ENCODE measurements at places on chromosomes 16 and 17.

DNA sequence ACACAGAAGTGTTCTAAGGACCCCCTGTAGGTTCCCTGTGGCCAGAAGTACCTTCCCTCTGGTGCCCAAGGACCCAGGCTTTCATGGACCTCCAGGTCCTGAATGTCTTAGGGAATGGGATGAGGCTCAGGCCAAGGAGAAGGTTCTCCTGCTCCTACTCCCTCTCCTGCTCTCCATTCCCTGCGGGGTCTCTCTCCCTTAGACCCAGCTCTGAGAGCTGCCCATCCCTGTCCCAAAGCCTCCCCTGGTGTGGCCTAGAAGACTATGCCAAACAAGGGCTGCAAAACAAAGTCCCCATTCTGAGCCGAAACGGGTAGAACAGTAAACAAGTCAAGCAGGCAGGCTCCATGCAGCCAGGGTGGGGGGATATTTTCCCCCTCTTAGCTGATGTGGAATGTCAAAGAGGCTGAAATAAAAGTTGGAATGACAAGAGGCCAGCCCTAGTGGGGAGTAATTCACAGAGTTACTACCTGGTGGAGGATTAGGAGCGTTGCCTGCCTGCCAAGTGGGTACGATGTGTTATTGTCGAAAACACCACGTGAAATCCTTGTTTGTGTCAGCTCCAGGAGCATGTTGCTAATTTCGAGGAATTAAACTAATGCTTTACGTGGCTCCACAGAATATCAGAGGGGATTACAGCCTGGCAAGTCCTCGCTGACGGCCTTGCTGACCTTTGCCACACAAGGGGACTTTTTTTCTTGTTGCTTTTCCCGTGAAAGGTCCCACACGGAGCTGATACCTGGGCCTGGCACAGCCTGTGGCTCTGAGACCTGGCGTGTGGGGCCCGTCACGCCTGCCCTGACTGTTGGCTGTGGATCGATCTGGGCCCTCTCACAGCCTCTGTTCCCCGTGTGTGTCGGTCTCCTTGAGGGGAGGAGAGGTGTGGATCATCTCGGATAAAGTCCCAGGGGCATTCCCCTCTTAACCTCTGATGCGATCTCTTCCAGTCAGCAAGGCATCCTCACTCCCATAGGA is 2.9 kb downstream of the WFIKKN2 start:
- DNase-seq = no peak

DNA sequence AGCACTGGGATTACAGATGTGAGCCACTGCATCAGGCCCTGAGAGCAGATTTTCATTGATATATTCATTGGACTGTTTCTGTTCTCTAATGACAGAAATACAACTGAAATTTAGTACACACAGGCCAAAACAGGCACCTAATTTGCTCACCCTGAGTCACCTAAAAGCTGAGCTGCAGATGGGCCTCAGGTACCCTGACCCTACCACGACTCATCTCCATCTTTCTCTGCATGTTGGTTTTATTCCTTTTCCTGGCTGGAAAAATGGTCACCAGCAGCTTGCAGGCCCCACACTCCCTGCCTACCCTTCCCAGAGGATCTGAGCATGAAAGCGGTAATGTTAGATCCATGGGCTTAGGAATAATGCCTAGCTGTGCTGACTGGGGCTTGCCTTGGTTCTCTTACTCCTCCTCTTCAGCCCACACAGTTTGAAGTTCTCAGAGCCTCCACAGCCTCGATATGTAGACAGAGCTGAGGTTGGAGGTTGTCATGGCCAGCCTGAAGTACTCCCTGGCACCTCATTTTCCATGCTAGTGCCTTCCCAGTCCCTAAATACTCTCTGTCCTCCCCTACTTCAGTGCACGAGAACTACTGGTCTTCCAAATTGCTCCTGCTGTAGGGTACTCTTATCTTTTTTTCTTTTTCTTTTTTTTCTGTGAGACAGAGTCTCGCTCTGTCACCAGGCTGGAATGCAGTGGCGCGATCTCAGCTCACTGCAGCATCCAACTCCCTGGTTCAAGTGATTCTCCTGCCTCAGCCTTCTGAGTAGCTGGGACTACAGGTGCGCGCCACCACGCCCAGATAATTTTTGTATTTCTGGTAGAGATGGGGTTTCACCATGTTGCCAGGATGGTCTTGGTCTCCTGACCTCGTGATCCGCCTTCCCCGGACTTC is 51.1 kb downstream of the CENPV start:
- DNase-seq = no peak

GRCh38 chr17:35726127-35726952 is 5.1 kb upstream of the RASL10B start:
- no peak for DNase-seq

DNA sequence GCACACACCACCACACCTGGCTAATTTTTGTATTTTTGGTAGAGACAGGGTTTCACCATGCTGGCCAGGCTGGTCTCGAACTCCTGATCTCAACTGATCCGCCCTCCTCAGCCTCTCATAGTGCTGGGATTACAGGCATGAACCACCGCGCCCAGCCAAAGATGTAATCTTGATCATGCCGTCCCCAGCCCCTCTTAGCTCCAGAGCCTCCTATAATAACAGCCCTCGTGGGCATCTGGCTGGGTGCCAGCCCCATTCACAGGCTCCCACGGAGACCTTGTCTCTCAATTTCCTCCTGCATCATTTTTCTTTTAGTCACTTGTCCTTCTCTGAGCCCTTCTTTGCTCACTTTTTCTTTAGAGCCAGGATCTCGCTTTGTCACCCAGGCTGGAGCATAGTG is 94.2 kb downstream of the KATNIP start:
- DNase-seq = no peak

GRCh38 chr16:31888735-31889134 is 15.1 kb downstream of the ZNF267 start:
- no peak for DNase-seq

GRCh38 chr17:1280652-1281051 is 1.2 kb downstream of the TRARG1 start:
- no peak for DNase-seq

GRCh38 chr16:50266337-50267091 is at the start of gene ADCY7:
Gene ADCY7 (plus strand): TSS chr16:50266551. CDS start chr16:50288180, 21,629 bp downstream.
- peak; percentile 87 for DNase-seq

DNA sequence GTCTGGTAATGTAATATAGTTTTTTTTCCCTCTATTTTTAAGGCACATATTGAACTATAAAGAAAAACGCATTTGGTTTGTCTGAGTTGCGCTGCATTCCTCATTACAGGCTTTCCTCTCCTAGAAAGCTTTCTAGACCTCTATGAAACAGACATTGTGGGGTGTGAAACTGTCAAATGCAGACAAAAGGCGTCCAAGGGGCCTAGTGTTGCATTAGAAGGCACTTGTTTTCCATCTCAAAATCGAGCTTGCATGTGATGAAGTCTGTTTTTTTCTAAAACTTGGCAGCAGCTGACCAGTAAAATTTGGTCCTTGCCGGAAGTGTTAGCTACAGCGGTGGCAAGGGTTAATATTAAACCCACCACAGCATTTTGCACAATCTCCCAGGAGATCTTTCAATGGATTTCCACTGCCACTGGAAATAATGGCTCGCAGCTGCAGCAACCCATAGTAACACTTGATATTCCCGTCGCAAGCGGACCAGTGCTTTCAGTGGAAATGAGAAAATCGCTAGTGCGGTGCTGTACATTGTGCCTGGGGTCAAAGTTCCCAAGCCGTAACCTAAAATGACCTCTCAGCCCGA is 602.6 kb downstream of the KCNJ2 start:
- DNase-seq = no peak

GRCh38 chr17:68247445-68248198 is at the start of gene AMZ2:
Gene AMZ2 (plus strand): TSS chr17:68248043. CDS start chr17:68250188, 2,145 bp downstream.
- DNase-seq = peak; percentile 97

DNA sequence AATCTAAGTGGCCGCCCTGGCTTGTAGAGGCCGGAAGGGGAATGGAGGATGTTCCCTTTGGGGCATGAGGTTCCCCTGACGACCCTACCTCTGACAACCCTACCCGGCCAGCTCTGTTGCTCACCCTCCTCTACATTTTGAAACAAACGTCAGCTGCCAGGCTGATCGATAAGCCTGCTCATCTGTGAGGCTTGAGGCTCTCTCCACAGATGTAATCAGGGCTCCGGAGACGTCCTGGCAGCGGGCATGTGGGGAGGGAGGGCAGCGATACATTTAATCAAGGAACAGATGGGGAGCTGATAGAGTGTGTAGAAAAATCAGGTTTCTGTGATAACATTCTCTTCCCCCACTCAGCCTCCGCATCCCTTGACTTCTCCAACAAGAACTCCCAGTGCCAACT is 212.3 kb upstream of the SDK2 start:
- no peak for DNase-seq

GRCh38 chr17:60526726-60527125 is 684 bp upstream of the APPBP2 start:
- DNase-seq = no peak

DNA sequence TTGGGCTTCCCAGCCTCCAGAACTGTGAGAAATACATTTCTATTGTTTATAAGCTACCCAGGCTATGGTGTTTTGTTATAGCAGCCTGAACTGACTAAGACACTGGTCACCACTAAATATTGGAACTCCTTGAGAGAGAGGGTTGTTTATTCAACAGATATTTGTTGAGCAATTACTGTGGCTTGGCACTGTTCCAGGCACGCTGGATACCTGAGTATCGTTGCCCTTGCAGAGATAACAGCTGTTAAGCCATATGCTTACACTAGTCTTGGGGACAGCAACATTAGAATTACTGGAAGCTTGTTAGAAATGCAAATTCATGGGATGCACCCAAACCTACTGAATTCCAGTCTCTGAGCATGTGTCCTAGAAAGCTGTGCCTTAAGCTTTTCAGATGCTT is 230.7 kb downstream of the HS3ST4 start:
- no peak for DNase-seq

GRCh38 chr16:59988591-59988990 is 1254.5 kb upstream of the GOT2 start:
- no peak for DNase-seq

DNA sequence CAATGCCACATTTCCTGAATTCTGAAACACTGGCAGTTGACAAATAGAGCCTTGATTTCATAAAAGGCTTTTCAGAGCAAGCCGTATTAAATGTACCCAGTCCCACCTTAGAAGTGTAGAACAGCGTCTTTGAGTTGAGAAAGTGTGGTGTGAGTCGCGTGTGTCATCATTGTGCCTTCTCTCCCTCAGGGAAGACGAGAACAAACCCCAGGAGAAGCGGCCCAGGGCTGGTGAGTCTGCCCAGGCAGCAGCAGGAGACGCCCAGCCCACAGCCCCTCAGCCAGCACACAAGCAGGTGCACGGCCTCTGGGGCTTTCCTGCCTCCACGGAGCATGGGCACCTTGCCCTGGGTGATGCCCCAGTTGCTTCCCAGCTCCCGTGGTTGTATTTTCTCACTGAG is 34.0 kb downstream of the CIBAR2 start:
- DNase-seq = no peak

GRCh38 chr17:82244413-82245133 is 15.7 kb downstream of the SLC16A3 start:
- no peak for DNase-seq

GRCh38 chr16:14672403-14672971 is 21.6 kb downstream of the PLA2G10 start:
- DNase-seq = no peak

DNA sequence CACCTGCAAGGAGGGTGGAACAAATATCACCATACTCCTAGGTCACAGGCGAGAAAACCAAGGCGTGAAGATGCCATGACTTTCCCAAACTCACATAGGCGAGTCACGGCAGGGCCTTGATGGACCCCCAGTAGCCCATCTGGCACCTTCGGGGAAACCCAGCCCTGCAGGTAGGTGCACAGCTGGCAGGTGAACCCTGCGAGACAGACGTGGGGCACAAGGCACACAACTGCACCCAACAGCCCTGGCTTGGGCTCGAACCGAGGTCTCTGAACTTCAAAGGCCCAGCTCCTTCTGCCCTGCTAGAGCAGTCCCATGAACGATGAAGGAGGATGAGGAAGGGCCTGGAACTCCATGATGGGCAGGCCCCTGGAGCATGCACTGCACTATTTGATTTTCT is 77.6 kb upstream of the DNAJA2 start:
- no peak for DNase-seq

DNA sequence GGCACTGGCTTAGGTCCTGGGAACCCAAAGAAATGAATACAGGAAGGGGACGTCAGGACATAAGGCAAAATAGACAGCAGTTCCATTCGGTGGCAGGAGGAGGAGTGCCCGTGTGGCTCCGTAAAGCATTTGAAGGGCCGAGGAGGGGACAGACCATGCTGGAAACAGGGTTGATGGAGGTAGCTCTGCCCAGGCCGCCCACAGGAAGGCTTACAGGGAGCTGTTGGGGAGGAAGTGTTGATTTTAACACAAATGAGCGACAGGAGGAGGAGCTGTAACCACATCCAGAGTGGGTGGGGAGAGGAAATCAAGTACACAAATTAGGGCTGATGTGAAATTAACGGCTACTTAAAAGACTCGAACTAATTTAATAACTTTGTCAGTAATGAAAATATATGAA is 54.6 kb downstream of the RBFOX3 start:
- peak; percentile 34 for DNase-seq

GRCh38 chr17:17701112-17701511 is 19.9 kb downstream of the RAI1 start:
- DNase-seq = no peak

DNA sequence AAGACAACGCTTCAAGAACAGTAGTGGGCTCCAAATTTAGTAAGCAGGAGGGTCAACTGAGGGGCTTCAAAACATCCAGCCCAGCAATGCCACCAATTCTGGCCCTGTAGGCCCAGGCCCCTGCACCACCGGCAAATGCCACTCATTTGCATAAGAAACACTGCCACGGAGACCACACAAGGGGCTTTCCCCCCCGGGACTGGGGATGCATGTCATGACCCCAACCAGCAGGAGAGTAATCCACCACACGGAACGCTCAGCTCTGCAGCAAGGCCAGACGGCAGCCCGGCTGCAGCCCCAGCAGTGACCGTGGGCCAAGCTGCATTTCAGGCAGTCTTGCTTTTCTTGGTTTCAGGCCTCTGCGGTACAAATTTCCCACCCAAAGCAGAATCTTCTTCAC is 14.1 kb downstream of the TMEM11 start:
- no peak for DNase-seq

DNA sequence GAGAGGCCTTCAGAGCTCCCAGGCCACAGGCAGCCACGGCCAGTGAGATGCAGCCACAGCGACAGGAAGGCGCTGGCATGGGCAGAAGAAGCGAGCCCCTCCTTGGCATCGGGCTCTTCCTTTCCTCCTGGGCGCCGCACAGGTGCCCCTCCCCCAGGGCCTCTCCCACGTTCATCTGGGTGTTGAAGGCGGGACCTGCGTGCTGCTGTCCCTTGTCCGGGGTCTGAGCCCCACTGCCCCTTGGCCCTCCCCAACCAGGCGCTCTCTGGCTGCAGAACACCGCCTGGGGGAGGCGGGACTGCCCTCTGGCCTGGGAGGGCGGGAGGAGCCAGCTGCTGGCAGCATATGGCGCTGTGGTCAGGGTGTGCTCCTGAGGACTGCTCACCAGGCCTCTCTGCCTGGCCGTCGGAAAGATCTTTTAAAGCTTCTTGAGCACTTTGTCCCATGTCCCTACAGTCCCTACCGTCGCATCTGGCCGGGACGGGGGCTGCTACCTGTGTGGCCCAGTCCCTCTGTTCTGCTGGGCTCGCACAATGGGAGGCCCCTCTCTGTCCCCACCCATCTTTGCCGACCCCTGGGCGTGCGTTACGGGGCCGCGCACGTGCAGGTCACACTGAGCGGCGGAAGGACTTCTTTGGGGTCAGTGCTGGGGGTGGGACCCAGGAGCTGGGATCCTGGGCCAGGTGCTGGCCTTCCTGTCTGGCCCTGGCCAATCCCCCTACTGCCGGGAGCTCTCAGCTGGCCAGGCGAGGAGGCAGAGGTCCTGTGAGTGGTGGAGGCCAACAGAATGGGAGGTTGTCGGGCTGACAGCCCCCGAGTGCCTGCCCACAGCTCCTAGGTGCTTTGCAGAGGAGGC is 1.7 kb downstream of the SLC25A10 start:
- DNase-seq = no peak
